ENCODE measurements at places on chromosomes 2 and 18. TPM values are rescaled to one million over a fixed set of nuclear protein-coding genes. Genes with fewer than 3 reads are reported as not detected.

PTPRN gene
- not detected for total RNA-seq

DNA sequence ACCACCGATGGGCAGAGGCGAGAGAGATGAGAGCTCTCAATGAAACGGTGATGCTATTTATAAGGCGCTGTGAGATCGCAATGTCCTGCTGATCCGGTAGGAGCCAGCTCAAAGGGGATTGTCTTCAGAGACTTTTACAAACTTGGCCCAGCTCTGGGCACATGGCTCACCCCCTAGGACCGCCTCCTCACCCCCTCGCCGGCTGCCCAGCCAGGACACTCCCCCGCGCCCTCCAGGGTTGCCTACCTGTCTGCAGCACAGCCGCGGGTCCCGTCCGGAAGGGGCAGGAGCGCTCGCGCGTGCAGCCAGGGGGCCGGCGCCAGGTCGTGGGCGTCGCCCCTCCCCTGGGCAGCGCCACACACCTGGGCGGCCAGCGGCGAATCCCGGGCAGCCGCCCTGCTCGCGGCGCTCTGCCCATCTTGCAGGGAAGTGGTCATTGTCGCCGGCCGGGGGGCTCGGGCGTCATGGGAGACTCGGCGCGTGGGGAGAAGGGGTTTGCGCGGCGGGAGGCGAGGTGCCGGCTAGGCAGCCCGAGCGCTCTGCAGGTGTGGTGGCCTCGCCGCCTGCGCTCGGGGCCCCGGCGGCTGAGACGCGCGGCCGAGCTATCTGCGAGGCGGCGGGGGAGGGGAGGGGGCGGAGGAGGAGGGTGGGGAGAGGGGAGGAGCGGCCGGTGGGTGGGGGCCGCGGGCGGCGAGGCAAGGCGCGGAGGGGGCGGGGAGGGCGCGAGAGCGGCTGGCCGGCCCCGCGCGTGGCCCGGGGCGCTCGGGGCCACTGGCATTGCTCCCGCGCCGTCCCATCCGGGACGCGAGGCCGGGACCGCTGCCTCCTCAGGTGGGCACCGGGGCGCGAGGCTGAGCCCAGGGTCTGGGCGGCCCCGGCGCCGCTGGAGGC is at the start of gene GRB14:
Gene GRB14, minus strand, starts transcription at position 610 of the 891 bp plus-strand sequence. Its CDS starts 173 bp downstream, at position 437.
- peaks cover 10% of the 10 kb centered on the region for H3K27me3 ChIP-seq
- peaks cover 17% of the 10 kb centered on the region for H3K4me1 ChIP-seq
- no peak for DNase-seq
- peak within 1 kb of the TSS; percentile 74 for H3K4me3 ChIP-seq
- no peaks in the 10 kb centered on the region for H3K36me3 ChIP-seq

DNA sequence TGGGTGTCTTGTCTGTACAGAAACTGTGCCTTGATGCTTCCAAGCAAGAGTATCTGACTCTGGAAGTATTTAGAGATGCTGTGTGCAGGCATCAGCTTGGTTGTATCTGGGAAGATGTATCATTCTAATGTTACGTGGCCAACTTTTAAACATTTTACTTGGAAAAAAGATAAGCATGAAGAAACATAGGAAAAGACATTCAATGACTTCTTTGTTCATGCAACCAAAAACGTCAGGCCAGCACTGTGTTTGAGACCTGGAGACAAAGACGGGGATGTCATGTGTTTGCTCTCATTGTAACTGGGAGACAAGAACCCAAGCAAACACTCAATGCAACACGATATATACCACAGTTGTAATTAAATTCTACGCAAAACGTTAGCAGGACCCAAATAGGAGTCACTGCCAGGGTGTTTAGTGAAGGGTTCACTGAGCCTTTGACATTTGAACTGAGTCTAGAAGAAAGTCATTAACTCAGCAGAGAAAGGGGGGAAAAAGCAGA is 8.9 kb upstream of the SESTD1 start:
- no peaks in the 10 kb centered on the region for H3K27me3 ChIP-seq
- H3K27ac ChIP-seq: peak overlapping the region; percentile 85
- no peaks in the 10 kb centered on the region for H3K36me3 ChIP-seq
- H3K4me1 ChIP-seq: peaks cover 13% of the 10 kb centered on the region

DNA sequence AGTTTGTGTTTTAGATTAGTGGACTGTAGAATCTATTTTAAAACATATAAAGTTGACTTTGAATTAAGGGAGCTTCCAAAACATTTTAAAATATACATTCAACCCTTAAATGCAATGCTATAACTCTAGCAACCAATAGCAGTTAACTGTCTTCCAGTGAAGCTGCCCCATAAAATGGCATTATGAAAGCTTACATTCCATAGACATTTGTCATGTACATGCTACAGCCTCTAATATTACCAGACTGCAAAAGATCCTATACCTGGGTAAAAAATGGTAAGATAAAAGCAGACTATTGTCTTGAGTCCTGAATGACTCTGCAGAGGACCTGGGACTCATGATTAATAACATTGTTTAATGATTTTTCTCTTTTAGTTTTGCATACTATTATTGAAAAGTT is 489.4 kb downstream of the LRP1B start:
- no peaks in the 10 kb centered on the region for H3K27me3 ChIP-seq
- no peaks in the 10 kb centered on the region for H3K36me3 ChIP-seq
- no peaks in the 10 kb centered on the region for H3K4me1 ChIP-seq
- H3K4me3 ChIP-seq: no peak overlapping the region

PAX3 gene
- total RNA-seq: 10.6 TPM

DNA sequence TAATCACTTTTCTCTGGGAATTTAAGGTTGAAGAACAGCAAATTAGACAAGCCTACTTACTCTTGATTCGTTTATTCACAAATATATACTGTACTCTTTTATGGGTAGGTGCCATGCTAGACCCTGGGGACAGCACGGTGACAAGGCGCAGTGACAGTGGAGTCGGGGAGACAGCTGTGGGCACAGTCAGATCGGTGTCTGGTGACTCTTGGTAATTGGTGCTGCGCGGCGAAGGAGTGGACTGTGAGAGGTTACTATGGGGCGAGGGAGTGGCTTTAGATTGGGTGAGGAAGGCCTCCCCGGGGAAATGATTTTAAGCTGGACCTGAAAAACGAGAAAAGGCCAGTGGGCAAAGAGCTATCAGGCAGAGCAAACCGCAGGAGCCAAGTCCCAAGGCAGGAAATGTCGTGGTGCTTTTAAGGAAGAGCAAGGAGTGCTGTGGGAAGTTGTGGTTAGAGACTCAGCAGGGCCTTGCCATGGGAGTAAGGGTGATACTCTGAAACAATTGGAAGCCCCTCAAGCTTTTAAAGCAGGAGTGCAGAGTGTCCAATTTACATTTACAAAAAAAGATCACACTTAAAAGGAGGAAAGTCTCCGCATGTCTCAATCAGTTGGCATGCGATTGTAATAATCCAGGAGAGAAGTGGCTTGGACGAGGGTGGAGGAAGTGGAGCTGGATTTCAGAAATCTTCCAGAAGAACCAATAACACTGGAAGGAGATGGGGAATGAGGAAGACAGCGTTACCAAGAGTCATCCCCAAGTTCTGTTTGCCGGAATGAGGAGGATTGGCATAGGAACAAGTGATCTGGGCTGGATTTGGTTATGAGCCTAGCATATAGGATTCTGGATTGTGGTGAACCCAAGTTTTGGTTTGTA is 36.1 kb upstream of the TXNDC2 start:
- no peak overlapping the region for H3K4me3 ChIP-seq
- H3K36me3 ChIP-seq: no peaks in the 10 kb centered on the region

TM4SF20 gene
- not detected for total RNA-seq

WDR7 gene
- total RNA-seq: 14.4 TPM

DNA sequence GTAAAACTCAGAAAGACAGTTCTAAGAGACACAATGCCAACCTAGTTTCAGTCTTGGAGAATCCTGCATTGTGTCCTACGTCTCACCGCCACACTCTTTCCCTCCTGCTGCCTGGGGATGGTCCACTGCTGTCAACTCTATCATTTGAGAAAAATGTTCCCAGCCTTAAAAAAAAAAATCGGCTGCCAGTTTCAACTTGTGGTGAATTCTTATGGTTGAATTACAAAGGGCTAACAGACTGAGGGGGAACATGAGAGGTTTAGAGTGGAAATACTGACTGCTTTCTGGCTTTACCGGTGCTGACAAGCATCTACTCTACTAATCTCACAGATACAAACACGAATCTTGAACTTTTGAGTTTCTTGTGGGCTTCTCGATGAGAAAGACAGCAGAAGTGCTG is 74.0 kb downstream of the NAB1 start:
- H3K27ac ChIP-seq: no peak overlapping the region
- H3K36me3 ChIP-seq: no peaks in the 10 kb centered on the region
- H3K27me3 ChIP-seq: no peaks in the 10 kb centered on the region
- H3K4me1 ChIP-seq: peaks cover 22% of the 10 kb centered on the region

GRCh38 chr2:38374984-38375383 is 2.1 kb downstream of the ATL2 start:
- H3K36me3 ChIP-seq: no peaks in the 10 kb centered on the region
- peak overlapping the region; percentile 97 for H3K4me3 ChIP-seq
- H3K27ac ChIP-seq: peak overlapping the region; percentile 1
- no peaks in the 10 kb centered on the region for H3K27me3 ChIP-seq
- H3K4me1 ChIP-seq: peaks cover 55% of the 10 kb centered on the region

Measured in suprapubic skin (tissue), 4 donors.